CD4-positive, alpha-beta T cell treated with Interleukin-12 subunit alpha and Interleukin-12 subunit beta, for 1 hour (primary cell): ENCODE measurements at places on chromosomes 6 and 20.

DNA sequence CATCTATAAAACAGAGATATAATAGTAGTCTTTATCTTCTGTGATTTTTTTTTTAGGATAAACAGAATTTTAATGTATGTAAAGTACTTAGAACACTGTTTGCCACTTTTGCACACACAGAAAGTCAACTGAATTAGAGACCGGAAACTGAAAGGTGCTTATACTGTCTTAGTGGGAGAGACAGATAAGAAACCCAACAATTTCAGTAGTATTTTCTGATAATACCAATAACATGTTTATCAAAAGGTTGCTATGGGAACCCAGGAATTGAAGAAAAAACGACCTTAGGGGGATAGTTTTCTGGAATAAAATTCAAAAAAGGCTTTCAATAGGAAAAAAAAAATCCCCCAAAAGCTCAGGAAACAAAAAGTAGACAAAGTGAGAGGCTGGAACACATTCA is 138.6 kb downstream of the BCKDHB start:
- no peak for DNase-seq

DNA sequence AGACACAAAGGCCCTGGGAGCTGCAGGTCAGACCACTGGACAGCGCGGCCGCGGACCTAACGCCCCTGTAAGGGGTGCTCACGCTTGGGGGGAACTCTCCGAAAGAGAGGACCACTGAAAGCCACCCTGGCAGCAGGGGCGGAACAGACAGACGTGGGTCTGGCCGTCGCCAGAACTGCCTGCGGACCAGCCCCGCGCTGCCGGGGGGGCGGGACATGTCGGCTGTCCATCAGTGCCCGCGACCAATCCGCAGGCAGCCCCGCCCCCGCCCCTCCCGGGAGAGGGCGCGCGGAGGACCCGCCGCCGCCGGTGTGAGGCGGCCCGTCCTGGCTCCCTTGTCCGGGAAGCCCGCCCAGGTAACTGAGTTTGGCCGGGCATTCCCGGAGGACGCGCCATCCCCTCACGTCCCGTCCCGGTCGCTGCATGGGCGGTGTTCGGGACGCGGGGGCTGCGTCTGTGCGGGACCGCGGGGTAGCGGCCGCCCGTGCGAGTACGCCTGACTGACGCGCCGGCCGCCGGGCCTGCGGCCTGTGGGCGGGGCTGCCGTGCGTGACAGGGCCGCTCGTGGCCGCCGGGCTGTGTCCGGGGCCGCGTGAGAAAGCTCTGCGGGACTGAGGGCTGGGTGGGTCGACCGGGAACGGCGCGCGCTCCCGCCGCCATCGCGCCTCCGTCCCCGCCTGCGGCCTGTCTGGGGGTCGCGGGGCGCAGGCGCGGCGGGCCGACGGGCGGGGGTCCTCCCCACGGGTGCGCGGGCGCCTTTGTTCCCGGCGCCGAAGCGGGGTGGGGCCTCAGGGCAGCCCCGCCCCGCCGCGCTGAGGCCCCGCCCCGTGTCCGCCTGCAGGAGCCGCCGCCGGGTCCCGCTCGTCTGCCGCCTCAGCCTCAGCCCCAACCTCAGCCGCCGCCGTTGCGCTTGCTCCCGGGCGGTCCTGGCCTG is at the start of gene PLCG1:
TSS of gene PLCG1 (plus strand) at position 864 of the 934 bp plus-strand sequence. CDS start 99 bp downstream, outside the sequence.
- DNase-seq: peak; percentile 86

DNA sequence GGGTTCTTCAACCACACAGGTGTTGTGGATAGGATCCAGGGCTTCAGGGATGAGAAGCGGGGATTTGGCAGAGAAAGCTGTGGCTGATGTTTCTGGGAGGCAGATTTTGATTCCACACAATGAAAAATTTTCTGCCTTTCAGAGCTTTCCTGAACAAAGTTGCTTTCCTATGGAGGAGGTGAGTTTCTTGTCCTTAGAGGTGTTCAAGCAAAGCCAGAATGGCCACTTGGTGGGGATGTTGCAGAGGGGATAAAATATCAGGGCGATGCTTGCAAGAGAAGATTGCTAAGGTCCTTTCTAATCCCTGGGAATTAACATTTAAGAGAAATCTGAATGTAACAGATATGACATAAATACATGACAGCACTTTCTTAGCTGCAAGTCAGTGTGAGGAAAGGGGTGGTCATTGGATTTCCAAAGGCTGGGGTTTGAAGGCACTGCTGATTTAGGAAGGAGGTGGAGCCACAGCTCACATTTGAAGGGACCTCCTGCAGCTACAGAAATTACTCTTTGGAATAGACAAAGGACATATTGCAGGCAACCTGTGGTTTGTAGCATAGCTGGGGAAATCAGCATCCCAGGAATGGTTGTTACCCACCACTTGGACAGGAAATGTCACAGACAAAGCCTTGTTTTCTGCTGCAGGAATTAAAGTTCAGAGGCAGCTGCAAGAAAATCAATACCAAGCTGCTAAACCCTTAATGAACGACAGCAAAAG is 271.1 kb upstream of the CHD6 start:
- no peak for DNase-seq

DNA sequence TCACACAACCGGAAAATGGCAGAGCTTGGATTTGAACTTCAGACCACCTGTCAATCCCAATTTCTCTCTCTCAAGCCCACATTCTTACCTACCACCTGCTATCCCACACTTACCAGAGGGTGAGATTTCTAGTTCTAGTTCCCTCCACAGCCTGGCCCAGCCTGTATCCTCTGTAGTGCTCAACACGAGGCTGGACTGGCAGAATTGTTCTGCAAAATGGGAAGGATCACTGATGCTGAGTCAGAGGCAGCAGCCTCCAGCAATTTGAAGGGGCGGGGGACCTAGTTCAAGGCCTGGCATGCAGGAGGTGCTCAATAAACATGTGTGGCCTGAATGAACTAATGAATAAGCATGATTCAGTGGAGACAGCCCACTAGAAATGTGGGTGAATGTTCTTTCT is 53.6 kb upstream of the TTPAL start:
- DNase-seq: no peak

GRCh38 chr6:14072084-14072483 is 45.5 kb upstream of the CD83 start:
- no peak for DNase-seq

DNA sequence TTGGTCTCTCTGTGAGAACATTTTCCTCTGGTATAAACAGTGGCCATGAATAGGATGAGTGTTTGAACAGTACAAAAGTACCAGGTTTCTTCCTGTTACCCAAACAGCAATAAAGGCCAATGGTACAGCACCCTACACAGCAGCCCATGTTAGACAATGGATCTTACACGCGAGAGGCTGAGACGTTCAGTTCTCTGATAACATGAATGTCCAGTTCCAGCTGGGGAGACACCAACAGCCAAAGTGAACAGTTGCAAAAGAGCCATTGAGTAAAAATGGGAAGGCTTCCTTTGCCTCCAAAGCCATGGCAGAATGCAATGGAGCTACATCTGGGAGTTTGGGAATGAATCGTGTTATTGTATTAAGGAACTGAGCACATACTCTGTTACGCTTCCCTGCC is 246.8 kb upstream of the SGK1 start:
- no peak for DNase-seq

GRCh38 chr20:58855506-58856389 is 3.2 kb downstream of the GNAS start:
- DNase-seq: no peak
